ENCODE measurements at places on chromosomes 6 and 20.

GRCh38 chr6:145960918-145961589 lies 3.1 kb downstream of the SHPRH start:
- DNase-seq: no peak

DNA sequence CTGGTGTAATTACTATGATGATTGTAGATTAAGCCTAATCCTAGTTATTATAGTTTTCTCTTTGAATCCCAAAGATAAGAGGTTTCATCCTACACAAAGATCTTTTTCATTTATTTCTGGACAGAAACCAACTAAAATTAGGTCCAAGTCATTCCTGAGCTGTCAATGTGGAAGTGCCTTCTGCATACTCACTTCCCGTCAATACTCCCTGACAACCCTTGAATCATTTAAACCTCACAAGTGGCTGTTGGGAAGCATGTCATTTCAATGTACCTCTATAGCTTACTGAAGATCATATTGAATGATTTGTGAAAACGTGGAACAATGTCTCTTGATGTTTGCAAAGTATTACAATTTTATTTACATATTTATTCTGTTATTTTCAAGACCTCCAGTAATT lies 274.1 kb downstream of the HACE1 start:
- DNase-seq: no peak

DNA sequence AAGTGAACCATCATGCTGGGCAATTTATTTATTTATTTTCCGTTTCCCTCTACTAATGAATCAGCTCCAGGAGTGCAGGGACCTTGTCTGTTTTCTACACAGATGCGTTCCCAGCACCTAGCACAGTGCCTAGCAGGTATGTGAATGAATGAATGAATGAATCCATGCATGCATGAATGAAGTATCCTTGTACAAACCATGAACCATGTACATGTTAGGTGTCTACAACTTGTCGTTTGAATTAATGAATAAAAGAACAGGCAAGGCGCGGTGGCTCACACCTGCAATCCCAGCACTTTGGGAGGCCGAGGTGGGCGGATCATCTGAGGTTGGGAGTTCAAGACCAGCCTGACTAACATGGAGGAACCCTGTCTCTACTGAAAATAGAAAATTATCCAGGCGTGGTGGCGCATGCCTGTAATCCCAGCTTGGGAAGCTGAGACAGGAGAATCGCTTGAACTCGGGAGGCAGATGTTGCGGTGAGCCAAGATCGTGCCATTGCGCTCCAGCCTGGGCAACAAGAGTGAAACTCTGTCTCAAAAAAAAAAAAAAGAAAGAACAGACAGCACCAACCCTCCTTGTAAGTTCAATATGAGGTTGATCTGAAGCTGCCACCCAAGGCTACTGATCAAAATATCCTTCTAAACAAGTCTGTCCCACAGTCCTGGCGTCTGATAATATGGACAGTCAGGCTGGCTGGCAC lies 27.3 kb upstream of the SLC9A8 start:
- no peak for DNase-seq

DNA sequence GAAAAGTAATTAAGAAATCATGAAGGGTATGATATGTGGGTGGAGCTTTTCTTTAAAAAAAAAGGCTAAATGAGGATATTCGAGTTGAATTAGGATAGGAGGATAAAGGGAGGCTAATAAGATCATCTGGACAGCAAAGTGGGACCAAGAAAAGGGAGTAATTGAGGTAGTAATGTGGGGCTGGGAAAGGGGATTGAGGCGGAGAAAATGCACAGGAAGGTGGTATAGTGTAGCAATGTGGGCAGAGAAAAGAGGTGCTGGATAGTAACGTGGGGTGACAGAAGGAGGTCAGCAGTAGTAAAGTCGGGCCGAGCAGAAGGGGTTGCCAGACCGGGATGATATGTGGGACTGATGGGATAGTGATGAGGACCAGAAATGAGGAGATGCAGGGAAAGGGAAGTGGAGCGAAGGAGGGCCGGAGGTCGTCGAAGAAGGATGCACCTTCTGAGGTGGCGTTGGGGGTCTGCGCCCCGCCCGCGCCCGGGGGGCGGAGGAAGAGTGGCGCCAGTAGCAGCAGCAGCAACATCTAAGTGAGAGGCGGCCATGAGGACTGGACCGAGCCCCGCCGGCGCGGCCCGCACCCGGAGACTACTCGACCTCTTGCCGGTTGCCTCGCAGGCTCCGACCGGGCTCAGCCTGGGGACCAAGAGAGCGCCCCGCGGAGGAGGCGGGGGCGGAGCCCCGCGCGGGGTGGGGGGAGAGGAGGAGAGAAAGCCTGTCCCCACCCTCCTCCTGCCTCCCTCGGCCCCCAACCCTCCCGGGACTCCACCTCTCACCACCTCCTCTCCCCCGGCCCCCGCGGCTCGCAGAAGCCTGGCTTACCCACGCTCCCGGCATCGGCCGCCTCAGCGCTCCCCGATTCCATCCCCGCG lies 887 bp downstream of the GABBR1 start:
- peak; percentile 51 for DNase-seq

GRCh38 chr6:151721146-151721545 lies 86.3 kb upstream of the ESR1 start:
- DNase-seq: no peak

GRCh38 chr20:42945234-42945994 lies 244.3 kb downstream of the PTPRT start:
- no peak for DNase-seq

GRCh38 chr6:107736713-107737396 lies 87.3 kb downstream of the SCML4 start:
- DNase-seq: no peak

DNA sequence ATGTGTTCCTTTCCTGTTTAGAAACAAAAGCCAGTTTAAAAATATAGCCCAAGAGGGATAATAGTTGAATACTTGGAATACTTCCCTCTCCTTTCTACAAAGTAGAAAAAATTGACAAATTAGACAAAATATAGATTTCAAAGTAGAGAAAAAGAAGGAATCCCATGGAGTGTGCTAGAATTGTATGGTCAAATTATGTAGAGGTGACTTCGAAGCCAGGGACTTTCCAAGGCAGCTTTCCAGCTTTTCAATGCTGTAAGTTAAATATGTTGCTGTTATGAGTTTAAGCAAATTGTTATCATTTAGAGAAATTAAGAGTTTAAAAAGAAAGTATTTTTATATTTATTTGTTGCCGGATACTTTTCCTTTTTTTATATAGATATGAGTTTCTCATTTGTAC lies 415.5 kb upstream of the OPRM1 start:
- DNase-seq: no peak

DNA sequence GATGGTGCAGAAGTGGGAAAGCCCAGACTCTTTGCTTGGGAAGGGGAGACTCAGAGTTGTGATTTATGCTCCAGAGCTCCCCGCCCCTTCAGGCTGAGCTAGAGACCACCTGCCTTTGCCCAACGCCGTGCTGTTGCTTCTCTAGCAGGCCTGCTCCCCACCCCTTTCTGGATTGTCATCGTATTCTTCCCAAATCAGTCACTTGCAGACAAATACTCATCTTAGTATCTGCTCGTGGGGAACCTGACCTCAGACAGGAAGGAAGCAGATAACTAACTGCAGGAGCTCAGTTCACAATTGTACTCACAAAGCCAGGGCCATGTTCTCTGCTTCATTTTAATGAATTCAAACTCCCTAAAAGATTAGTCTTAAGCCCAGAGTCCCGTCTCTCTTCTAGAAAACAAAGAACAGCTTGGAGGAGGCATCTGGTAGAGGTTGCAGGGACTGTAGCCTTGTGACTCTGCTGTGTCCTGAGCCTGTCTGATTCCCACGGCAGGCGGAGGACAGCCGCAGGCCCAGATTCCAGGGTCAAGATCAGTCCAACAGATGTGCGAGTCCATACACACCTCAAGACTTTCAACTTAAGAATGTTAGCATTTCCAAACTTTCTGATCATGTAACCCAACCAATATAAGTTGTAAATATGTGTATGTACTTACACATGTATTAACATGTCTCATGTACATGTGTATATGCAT lies 57.2 kb upstream of the GGTLC1 start:
- DNase-seq: no peak

- no peak for DNase-seq
These were observed 6.0 kb upstream of the FASTKD5 start for GRCh38 chr20:3165473-3166337.

- DNase-seq: no peak
These were observed 189.1 kb upstream of the TCF21 start for GRCh38 chr6:133699741-133700385.

- DNase-seq: no peak
These were observed 148.9 kb downstream of the NFATC2 start for GRCh38 chr20:51393571-51393970.
